ENCODE measurements at places on chromosomes 16 and 17.

DNA sequence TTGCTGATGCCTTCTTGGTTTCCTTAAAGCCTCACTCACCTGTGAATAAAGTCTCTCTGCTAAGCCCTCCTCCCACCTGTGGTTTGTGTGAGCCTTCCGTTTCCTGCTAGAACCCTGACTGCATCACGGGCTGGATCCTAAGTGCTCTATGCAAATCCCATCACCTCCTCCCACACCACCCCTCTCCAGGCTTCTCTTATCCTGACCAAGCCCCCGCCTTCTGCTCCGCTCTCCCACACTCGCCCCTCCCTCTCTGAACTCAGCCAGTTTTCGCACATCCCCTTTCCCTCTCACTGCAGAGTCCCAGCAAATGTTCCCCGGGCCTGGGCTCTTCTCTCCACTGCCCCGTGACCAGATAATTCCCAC, 51.8 kb downstream of the PIMREG start:
- no peak for DNase-seq

GRCh38 chr16:81275064-81275532, 36.6 kb downstream of the BCO1 start:
- DNase-seq = no peak

DNA sequence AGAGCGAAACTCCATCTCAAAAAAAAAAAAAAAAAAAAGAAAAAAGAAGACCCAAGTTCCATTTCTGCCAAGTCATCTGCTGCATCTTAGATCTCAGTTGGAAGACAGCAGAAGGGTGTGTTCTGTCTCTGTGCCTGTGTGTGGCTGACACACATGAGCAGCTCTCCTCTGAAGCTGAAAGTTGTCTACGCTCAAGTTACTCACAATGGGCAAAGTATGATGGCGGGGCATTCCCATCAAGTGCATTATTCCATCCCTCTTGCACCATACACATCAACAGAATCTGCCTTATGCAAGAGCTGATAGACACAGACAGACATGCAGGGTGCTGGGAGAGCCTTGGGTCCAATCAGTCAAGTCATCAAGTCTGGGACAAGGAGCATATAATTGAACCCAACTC, 402.2 kb downstream of the XYLT1 start:
- DNase-seq = no peak

DNA sequence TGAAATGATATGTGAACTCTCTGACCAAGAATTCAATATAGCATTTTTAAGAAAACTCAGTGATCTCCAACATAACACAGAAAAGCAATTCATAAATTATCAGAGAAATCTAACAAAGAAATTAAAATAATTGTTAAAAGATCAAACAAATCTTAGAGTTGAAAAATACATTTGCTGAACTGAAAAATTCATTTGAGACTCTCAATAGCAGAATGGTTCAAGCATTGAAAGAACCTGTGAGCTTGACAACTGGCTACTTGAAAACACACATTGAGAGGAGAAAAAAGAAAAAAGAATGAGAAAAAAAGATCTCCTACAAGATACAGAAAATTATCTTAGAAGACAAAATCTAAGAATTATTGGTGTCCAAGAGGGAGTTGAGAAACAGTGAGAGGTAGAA, 203.5 kb downstream of the CEP112 start:
- no peak for DNase-seq

DNA sequence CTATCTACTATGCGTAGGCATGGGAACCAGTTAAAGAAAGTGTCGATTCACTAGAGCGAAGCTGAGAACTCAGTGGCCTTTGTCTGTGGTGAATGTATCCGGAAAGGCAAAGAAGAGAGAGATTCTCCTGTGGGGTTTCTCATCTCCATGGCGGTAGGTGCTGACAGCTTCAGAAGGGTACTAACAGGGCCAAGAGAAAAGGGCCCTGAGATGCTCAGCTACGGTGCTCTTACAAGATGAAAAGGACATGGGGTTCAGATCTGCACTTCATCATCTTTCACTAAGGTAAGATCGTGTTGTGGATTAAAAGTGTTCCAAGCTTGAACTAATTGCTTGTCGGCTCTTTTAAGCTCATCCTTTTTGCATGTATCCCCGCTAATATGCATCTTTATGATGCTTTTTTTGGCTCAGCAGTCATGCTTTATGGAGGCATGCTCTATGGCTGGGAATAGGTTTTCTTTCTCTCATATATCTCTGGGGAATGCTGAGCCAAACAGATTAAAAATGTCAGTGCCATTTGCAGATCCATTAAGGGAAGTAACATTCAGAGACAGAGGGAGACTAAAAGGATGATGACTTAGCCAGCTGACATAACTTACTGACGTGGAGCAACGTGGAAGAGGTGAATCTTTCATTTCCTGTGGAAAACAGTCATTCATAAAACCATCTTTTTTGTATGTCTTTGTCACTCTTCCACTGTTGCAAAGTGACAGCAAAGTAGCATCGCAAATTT, 29.9 kb downstream of the KCNJ16 start:
- no peak for DNase-seq
